ENCODE measurements at places on chromosomes 6 and 20.

DNA sequence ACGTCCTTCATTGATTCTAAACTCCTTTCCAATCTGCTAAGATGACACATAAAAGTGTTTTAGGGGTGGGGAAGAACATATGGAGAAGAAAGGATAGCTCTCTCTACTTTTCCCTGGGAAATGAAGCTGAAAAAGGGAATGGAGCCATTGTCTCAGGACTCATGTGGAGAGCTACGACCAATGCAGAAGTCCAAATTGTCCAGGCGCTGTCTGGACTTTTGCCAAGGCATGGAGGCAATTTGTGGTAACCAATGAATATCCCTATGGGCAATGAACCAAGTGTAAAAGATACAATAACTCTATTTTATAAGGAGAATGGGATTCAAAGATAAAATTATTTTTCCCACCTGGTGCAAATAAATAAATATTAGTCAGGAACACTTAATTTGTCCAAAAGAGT lies 16.1 kb downstream of the FBXL4 start:
- no peak for DNase-seq

DNA sequence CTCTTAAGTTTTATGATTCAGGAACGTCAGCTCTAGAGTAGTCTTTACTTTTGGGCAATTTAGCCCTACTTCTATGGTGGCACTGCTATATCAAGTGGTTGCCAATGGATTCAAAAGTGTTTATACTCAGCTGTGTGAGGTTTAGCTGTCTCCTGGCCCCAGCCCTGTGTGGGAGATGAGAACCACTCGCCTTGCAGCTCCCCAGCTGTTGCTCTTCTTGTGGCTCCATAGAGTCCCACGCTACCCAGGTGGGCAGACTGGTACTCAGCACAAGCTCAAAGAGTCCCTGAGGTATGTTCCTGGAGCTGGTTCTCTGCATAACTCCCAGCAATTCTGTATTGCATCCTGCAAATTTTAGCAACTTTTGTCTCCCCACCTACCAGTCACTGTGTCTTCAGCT lies 59.6 kb downstream of the C6orf118 start:
- no peak for DNase-seq

DNA sequence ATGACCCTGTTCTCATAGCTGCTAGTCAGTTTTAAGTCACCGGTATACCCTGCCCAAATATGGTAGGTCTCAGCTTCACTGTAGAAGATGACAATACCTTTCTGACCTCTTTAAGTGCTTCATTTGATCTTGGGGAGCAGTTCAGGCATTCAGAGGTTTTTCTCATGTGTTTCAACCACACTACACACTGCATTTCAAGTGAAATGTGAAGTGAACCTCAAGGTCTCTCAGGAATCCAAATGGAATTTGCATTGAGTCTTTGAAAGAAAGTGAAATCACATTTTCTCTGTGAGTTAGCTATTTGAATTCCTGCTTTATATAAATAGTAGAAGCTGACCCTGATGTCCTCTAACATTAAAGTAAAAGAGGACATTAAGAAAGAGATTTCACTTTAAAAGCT lies 461.6 kb downstream of the ADGRB3 start:
- DNase-seq = no peak

- peak; percentile 85 for DNase-seq
Observed at GRCh38 chr6:118565311-118565960, 17.3 kb downstream of the PLN start.

- no peak for DNase-seq
Observed at GRCh38 chr6:105116150-105116549, 63.7 kb downstream of the POPDC3 start.

DNA sequence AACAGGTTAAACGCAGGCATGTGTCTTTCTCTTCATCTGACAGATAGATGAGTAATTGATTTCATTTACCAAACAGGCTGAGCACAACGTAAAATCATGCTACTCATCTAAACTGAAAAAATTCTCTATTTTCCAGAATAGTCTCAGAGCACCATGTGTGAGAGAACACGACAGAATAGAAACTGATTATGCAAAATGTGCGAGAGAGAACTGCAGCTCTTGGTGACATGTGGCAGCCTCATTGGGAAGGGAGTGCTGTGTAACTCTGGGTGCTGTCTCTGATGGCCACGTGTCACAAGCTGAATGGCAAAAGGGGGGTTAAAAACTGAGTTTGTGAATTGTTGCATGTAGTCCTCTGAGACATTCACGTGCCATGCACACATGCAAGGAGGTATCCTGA lies 143.7 kb upstream of the ATXN1 start:
- no peak for DNase-seq

GRCh38 chr20:50200482-50201104 lies 10.0 kb downstream of the CEBPB start:
- no peak for DNase-seq

DNA sequence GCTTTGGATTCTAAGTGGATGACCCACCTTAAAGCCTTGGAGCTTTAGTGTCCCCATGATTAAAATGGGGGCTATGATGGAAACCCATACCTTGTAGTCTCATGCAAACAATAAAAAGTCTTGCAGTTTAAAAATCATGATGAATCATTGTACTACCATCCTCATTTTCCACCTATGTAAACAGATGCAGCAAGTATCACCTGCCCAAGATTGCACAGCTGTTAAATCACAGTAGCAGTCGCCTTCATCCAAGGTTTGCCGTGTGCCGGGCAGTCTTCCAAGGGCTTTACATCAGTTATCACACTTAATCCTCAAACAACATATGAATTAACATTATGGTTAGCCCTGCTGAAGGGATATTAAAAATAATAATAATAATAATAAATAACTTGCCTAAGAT lies 210.3 kb downstream of the FOXA2 start:
- no peak for DNase-seq
